ENCODE measurements at places on chromosomes 12 and 14. TPM values are rescaled to one million over a fixed set of nuclear protein-coding genes. Genes with fewer than 3 reads are reported as not detected.

Gene KLRC1
- polyA plus RNA-seq, result 1.1 TPM

Gene TMEM253
- polyA plus RNA-seq, result 1.6 TPM

GRCh38 chr14:105395538-105395854 is 2.8 kb upstream of the TEX22 start:
- no peak for DNase-seq

- DNase-seq, result no peak
Measured at GRCh38 chr12:33455096-33455495, 15.5 kb upstream of the SYT10 start.

GRCh38 chr12:87866578-87867292 is 162.5 kb downstream of the C12orf50 start:
- no peak for DNase-seq
